ENCODE measurements at places on chromosomes 12 and 14.
A peak's percentile ranks its signal among the peaks of the same experiment; 100 is the strongest.

- DNase-seq = no peak
These were observed 43.7 kb upstream of the BDKRB2 start for GRCh38 chr14:96160913-96161310.

DNA sequence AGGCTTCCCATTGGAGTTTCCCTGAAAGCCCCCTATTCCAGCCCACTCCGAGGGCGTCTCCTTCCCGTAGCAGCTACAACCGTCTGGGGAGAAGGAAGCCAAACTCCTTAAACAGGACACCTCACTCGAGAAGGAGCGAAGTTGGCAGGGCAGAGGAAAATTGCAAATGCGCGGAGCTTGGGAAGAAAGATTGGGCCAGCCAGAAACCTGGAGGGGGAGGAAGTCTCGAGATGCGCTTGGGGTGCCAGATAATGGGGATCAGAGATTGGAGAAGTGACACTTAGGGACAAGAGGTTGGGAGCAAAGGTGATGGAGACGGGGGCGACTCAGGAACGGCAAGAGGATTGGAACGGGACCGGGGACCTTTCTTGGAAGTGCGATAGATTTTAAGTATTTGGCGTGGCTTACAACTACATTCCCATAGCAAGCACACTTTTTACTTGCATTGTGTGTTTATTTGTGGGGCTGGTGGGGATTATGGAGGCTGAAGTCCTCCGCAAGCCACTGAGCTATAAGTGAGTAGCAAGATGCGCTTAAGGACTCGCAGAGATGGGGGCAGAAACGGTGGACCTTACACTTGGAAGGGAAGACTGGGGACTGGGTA lies 926 bp downstream of the HRK start:
- no peak for DNase-seq

DNA sequence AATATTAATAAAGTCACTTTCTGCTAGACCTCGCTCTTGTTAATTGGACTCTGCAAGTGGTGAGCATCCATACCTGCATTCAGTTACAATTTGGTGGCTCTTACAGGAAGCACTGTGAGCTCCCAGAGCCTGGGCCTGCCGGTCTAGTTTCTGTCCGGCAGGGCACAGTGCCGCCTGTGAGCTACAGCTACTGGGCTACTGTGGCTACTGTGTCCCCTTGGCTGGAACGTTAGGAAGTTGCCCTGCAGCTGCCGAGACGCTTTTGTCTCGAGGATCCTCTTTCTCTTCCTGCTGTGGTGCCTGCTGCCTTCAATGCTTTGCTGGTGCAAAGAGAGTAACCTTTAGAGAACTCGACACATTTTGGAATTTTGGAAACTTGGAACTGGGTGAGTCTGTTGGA lies 44.6 kb upstream of the PTGDR start:
- no peak for DNase-seq

- no peak for DNase-seq
These were observed 44.9 kb downstream of the DNAH10 start for GRCh38 chr12:123807002-123807401.

DNA sequence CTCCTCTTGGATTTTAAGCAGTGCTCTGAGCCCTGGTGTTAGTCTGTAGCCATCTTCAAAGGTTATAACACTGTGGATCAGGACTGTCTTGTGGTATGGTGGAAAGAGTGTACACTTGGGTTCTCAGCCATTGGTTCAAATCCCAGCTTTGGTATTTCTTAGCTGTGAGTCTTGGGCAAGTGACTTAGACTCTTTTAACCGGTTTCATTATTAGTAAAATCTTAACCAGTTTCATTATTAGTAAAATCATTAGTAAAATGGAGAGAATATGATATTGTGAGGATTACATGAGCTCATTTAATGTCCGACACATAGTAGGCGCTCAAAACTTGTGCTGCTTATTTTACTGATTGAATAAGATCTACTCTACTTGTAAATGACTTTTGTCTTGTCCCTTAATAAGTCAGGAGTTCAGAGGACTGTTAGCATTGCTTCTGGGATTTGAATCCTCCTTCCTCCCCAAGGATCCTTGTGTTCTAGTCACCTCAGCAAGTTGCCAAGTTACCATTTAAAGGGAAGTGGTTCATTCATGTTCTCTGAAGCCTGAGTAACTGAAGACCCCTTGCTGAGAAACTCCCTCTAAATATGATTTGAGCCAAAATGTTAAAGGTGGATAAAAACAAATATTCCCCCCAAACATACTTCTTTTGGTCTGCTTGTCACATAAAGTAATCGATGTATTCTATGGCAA lies 12.4 kb downstream of the TTLL5 start:
- DNase-seq = no peak

- no peak for DNase-seq
These were observed 1.8 kb downstream of the GALNT9 start for GRCh38 chr12:132327336-132328171.

DNA sequence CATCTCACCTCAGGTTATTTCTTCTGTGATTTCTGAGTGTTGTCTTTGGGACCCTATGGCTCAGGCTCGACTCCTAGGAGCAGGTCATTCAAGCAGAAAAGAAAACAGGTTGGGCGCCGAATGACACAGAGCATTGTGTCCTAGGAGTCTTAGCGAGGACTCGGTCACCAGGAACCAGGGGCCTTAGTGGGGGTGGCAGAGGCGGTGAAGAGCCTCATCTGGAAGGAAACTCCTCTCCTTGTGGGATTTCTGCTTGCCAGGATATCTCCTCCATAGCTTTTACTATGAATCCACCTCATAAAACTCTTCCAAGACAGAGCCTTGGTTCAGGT lies 630 bp downstream of the PLEKHH1 start:
- no peak for DNase-seq

GRCh38 chr12:58883576-58884334 lies 36.5 kb downstream of the LRIG3 start:
- no peak for DNase-seq

DNA sequence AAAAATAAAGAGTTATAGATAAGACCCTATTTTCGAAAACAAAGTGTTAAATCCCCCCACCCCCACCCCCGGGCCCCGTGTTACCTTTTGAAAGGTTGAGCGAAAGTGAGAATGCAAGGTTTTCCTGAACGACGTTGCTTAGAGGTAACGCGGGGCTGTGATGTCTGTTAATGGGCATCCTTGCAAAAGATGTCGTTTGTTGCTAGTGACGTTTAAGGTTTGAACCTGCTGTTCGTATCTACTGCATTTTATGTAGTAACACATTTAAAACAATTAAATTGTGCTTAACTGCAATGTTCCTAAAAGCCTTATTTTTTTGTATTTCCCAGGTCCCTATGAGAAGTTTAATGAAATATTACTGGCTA lies 1.2 kb downstream of the CPSF6 start:
- peak; percentile 23 for DNase-seq

DNA sequence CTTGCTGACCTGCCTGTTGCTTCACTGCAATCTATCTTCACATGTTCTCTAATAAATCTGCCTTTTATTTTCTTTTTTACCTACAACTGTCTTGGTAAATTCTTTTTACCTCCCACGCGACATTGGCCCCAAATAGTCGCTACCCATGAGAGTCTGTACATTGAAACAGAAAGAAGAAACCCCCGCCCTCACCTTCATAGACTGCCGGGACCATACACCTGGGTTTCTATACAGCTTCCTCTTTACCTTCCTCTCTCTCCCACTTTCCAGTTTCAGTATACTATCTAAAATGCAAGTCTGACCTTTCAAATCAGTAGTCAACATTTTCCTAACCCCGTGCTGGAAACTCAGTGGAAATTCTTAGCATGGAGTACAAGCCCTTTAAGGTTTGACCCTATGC lies 4.8 kb downstream of the SLC8A3 start:
- DNase-seq = no peak

- no peak for DNase-seq
These were observed 55.7 kb downstream of the LIN52 start for GRCh38 chr14:74140374-74140850.

DNA sequence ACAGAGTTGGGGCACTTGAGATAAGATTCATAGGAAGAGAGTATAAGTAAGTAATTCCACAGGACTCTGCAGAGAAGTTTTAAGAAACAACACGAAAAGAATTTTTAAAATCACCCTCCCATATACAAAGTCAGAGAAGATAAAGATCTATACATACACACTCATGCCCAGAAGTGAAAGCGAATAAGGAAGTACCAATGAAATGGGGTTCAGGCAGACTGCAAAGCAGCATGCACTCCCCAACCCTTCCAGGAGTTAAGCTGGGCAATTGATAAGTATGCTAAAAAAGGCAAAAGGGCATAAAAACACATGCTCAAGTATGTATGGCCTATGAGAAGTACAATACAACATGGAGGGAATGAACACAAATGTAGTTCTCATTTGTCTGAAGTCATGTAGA lies 246.2 kb upstream of the GRIP1 start:
- no peak for DNase-seq

DNA sequence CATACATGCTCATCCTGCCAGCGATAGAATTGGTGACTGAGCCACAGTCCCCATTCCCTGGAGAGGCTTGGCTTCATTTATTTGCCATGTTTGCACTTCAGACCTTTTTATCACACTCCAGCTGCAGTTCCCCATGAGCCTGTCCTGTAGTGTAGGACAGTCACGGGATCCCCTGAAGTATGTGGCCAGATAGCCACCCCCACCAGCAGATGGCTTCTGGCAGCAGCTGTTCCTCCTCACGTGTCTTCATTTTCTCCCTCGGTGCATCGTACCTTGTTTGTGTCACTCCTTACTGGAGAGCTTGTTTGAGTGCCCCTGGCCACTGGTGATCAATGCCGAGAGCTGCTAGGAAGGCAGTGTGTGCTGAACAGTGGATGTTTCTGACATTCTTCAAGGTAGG lies 40.2 kb downstream of the UBE3B start:
- DNase-seq = no peak

- DNase-seq = peak; percentile 30
These were observed 6.4 kb upstream of the CCDC60 start for GRCh38 chr12:119328111-119328510.

All from HuH-7 (cell line).